ENCODE measurements at places on chromosomes 1 and 21. TPM values are rescaled to one million over a fixed set of nuclear protein-coding genes. Genes with fewer than 3 reads are reported as not detected.

The TGFBR3 gene
- 1.8 TPM for total RNA-seq

The MR1 gene
- 47.5 TPM for total RNA-seq

The TNFRSF8 gene
- 0.47 TPM for total RNA-seq

The C8A gene
- total RNA-seq, result not detected

The AMIGO1 gene
- 1.1 TPM for total RNA-seq

The SYT14 gene
- 3.7 TPM for total RNA-seq

The INPP5B gene
- total RNA-seq, result 8.5 TPM

The SLAMF9 gene
- total RNA-seq, result not detected

The OR2T11 gene
- not detected for total RNA-seq

The KCNA10 gene
- total RNA-seq, result not detected

The APCS gene
- total RNA-seq, result not detected

The F5 gene
- not detected for total RNA-seq

The GBP6 gene
- total RNA-seq, result 0.22 TPM

The RAB42 gene
- total RNA-seq, result 3.2 TPM

The GJA4 gene
- not detected for total RNA-seq

The DMRTA2 gene
- total RNA-seq, result 1.4 TPM

The UBXN10 gene
- total RNA-seq, result not detected

The SYTL1 gene
- 1.4 TPM for total RNA-seq

The MT1HL1 gene
- not detected for total RNA-seq

The RGS2 gene
- 17.9 TPM for total RNA-seq

The MSH4 gene
- not detected for total RNA-seq

The OPTC gene
- total RNA-seq, result not detected

The LIX1L gene
- total RNA-seq, result 24.7 TPM

The SERPINC1 gene
- total RNA-seq, result not detected

The ELAVL4 gene
- not detected for total RNA-seq

The ANKRD34A gene
- total RNA-seq, result 0.59 TPM

The ANKRD35 gene
- total RNA-seq, result 0.12 TPM

The CLK2 gene
- total RNA-seq, result 15.8 TPM

The PTPRC gene
- total RNA-seq, result 4.5 TPM

The FCGR3B gene
- total RNA-seq, result not detected
